Renal cortical epithelial cell (primary cell): ENCODE measurements at places on chromosomes 3 and 15.

- no peak for DNase-seq
Observed at GRCh38 chr3:103181160-103181559, 746.3 kb downstream of the ZPLD1 start.

DNA sequence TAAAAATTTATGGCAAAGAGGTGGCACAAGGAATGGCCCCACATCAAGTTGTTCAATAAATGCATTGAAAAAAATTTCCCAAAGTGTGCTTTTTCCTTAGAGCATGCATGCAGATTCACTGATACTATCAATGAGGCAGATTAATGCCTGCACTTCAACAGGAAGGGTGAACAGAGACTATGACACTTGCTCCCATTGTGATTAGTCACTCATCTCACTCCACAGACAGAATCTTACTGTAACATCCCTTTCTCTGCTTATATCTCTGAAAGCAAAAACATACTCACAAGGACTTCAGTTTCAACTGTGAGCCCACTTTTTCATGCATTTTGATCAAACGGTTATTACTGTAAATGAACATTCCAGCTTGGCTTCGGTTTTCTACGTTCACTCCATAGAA, 60.9 kb downstream of the MORC1 start:
- DNase-seq = no peak

GRCh38 chr3:13500133-13500885, 20.2 kb downstream of the HDAC11 start:
- DNase-seq = no peak

- DNase-seq = peak; percentile 61
Observed at GRCh38 chr3:159252772-159253384, 451.0 kb downstream of the MFSD1 start.

GRCh38 chr3:126131881-126132750, 48.2 kb upstream of the SLC41A3 start:
- no peak for DNase-seq

DNA sequence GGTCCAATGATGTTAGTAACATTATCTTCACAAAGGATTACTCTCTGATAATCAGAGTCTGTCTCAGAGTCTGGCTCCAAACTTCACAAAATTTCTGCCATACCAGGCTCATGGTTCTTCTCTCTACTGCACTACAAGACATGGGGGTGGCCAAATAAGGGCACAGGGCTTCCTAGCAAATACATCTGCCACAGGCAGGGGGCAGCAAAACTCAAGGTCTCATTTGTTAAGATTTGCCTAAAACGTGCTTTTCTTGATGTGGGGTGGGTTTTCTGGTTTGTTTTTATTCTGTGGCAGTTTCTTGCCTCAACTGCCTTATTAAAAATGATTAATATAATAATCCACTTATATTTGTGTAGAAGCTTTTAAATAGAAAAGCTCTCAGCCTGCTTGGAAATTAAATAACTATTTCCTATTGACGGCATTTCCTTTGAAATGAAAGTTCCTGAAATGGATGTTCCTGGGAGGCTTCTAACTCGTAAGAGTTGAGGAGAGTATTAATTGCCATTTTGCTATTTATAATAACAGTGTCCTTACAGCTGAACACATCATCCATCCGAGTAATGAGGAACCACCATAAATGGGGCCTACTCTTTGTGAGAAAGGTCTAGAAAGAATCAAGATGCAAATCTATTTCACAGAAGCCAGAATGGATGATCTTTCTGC, 53.8 kb downstream of the SST start:
- DNase-seq = peak; percentile 70

GRCh38 chr15:82952158-82953081, at the start of gene HOMER2:
TSS of gene HOMER2 (minus strand) at chr15:82952720. CDS start at chr15:82952535, 185 bp downstream.
- no peak for DNase-seq

DNA sequence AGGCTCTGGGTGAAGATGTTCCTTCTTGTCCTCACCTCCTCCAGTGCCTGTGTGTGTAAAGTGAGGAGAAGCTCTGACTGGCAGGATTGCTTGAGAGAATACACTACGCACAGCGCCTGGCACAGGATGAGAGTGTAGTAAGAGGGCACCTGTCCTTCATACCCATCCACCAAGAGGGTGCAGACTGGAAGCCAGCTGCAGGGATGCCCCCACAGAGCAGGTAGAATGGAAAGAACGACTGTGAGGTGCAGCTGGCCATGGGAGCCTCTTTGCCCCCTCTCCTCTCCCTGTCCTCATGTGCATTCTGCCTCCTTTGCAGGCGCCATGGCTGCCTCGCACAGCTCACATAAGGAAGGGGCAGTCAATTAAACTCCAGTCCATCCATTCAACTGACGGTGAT, 12.3 kb downstream of the FBXL22 start:
- no peak for DNase-seq

GRCh38 chr3:164351131-164351530, 727.2 kb downstream of the SI start:
- peak; percentile 1 for DNase-seq
